ENCODE measurements at places on chromosomes 5 and 9.
A peak's percentile ranks its signal among the peaks of the same experiment; 100 is the strongest.

- no peak for DNase-seq
Observed at GRCh38 chr5:97854871-97855762, 672.1 kb upstream of the RIOK2 start.

GRCh38 chr9:92808726-92809451, 44.3 kb upstream of the BICD2 start:
- peak; percentile 79 for DNase-seq

- DNase-seq: no peak
Observed at GRCh38 chr9:98955259-98955658, 11.6 kb downstream of the COL15A1 start.

DNA sequence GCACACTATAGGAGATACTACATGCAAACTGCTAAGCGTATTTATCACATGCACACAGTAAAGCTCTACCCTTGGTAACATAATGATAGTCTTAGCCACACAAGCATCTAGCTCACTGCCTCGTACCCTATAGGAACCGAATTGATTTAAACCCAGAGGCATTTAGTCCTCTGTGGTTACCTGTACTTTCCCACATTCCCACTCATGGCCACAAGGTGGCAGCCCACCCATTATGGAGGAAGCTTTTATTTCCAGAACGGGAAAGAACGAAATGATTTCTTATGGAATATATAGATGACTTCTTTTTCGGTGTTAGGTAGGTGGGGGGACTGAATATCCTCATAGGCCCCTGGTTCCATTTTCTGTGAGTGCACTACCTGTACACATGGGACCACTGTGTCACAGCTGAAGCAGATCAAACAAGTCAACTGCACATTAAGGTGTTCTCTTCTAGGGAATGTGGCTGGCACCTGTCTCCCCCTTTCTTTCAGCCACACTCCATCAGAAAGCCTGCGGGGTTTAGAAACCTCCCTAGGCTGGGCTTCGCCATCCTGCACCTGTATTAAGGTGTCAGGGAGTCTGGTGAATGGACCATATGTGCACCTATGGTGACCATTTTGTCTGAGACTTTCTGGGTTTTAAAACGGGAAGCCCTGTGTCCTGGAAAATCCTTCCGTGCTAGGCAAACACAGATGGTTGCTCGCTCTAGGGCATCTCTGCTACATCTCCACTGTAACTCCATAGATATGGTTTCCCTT, 313.2 kb downstream of the SLIT3 start:
- DNase-seq: peak; percentile 75

- DNase-seq: no peak
Observed at GRCh38 chr5:116035123-116035522, 2.9 kb downstream of the ARL14EPL start.

GRCh38 chr5:154714266-154714986, 40.8 kb upstream of the LARP1 start:
- peak; percentile 14 for DNase-seq

DNA sequence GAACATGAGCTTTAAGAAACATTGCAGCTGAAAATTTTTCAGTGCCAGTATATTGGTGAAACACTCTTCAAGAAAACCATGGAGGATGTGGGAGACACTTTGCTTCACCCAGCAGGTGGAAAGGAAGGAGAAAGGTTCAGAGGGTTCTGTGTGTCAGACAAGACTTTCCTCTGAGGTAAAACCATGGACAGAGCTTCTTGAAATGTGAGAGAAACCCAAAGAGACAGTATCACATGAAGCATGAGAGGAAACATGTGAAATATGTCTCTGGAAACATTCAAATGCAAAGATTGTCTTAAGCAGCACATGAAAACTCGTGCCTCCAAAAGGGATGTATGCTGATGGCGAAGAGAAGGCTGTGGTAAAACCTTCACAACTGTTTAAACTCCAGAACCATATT, 368.9 kb upstream of the ST8SIA4 start:
- no peak for DNase-seq

- DNase-seq: no peak
Observed at GRCh38 chr9:8254541-8254940, 455.0 kb upstream of the DMAC1 start.

DNA sequence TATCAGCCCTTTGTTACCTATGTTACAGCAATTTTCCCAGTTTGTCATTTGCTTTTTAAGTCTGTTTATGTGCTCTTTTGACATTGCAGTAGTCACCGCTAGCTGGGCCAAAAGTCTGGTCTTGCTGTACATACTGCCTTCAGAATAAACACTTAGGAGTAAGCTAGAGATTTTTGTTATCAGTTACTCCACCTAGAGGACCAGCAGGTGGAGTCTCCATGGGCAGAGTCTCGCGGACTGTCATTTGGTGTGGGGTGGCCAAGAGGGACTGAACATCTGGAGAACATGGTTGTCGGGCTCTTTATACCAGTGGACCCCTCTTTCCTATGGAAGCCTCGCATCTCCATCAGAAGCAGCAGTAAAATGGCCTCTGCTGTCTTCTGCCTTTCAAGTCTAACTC, 10.8 kb upstream of the MGAT1 start:
- DNase-seq: no peak

DNA sequence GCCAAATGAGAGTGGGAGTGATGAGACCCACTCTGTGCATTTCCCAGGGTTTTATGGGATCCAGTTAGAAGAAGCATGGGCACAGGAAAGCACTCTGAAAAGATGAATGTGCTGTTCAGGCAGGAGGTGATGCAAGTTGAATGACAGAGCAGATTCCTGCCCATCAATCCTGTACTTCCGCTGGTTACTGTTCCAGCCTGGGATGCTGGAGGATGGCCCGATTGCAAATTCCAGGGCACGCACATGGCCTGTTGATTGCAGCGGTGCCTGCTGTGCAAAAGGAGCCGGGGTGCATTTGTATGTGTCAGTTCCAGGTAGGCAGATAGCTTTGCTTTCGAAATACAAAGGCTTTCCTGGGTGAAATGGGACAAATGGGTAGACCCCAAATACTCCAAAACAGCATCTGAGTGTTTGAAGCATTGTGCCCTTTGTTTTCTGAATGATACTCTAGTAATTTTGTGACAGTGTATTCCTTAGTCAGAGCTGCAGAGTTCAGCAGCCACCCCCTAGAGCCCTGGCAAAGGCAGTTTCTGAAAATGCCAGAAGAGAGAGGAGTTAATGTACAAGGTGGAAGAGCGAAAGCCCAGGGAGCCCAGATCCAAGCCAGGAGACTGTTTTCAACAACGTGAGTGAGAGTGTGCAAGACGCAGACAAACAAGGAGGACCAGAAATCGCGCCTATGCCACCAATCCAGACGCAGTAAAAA, 454.2 kb upstream of the CLINT1 start:
- DNase-seq: no peak

DNA sequence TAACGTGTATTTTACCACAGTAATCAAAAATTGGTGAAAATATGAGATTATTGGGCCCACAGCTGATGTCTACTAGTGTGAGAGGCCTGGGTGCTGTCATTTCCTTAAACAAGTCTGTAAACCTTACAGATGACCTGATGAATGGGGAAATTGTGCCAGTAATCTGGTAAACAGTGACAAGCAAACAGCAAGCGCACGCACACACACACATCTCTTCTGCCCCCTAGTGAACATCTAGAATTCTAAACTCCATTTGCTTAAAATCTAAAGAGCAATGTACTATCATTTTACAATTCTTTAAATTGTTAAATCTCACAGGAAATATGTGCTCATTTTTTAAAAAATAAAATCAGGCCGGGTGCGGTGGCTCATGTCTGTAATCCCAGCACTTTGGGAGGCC, 7.5 kb upstream of the RAPGEF1 start:
- peak; percentile 73 for DNase-seq
